ENCODE measurements at places on chromosomes 11 and 22.

DNA sequence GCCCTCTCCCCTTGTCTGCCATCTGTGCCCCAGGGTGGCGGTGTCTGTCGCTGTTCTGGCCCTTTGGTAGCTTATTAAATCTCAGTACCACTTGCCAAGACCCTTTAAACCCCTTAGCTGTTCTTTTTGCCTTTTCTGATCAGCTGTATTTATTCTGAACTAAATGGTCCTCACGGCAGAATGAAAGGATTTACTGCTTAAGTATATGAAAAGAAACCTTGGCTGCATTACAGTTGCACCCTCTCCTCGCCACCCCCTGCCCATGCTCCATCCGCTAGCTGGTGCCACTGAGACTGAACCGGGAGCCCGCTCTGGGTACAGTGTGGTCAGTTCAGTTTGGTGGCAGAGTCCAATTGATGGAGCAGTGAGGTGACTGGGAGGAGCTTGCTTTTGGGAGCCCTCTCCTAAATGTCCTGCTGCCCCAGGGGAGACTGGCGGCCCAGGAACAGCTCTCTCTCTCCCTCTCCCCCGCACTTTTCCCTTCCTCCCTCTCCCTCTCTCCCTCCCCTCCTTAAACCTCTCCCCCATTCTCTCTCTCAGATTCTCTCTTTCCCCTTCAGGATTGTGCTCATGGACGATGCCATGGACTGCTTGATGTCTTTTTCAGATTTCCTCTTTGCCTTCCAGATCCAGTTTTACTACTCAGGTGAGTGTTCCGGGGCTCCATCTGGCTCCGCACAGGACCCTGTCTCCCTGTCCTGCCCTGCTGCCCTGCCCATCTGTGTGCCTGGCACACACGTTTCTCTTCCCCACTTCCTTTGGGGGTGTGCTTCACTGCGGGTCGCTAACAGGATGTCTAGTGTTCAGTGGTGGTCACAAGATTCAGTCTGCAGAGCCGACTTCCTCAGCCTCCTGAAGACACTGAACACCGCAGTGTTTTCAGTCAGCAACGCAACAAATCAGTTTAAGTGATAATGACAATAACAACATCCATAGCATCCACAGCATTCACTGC lies 21.8 kb downstream of the ARFGAP2 start:
- no peak for DNase-seq

DNA sequence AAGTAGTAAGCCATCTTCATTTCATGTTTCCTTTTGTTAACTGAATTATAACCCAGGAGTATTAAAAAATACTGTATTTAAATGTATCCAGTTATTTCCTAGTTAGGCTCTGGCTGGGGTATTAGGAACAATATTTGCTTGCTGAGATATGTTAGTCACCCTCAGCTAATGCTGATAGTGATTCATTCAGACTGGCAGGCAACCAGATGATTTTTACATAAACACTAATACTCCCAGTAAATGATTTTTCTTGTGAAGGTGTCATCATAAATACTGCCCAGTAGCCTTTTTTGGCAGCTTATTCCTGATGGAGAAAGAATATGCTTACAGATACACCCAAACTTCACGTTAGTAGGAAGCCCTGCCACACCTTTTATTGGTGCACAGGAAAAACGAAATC lies 8.1 kb downstream of the YWHAH start:
- no peak for DNase-seq

DNA sequence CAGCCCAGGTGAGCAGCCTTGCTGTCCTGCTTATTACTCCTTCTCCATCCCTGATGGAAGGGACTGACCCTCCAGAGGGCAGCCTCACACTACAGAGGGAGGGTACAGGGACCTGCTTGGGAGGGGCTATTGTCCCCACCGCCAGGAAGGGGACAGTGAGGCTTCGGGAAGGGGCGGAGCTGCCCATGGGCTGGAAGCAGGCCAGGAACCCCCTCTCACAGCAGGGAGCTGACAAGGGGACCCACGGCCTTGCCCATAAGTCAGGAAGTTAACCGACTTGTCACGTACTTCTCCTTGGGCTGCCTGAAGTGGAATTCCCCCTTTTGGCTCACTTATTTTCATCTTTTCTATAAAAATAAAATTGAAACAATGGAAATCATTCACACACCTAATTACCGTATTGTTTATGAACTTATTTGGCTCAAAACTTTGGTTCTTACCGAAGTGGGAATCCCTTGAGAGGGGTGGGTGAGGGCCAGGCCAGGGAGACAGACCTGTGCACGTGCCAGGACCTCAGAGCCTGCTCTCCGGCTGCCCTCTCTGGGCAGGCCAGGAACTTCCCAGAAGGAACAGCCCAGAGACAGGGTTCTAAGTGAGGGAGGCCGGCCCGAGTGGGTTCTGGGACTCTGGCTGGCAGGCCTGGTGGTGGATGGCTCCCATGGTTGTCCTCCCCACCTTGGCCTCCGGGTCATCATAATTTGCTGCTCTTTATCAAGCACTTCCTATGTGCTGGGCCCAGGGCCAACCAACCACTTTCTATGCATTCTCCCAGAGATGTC lies 5.8 kb downstream of the MGAT3 start:
- DNase-seq: peak; percentile 90

DNA sequence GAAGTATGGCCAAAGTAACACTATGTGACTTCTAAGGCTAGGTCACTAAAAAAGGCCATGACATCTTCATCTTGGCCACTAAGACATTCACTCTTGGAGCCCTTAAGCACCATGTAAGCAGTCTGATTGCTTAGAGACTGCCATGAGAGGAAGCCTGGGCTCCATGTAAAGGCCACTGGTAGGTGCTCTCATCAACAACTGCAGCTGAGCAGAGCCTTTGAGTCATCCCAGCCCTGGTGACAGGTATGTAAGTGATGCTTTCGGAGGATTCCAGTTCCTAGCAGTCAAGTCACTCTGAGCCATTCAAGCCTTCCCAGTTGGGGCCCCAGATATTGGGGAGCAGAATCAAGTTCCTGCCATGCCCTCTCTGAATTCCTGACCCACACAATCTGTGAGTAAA lies 26.2 kb downstream of the GAB2 start:
- DNase-seq: no peak

DNA sequence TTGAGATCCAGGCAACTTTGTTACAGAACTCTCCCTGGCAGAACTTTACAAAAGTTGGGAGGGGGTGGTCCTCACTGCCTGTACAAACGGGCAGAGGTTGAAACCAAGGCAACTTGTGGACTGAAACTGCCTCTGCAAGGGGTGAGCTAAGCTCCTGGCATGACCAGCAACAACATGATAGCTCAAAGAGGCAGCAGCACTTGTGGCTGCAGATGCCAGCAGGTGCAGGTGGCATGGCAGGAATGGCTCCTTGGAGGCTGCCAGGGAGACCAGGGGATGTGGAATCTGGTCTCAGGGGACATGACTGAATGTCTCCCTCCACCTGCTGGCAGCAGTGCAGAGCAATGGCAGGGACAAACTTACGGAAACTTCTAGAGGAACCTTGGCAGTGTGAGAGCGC lies 38.8 kb upstream of the PHF21A start:
- DNase-seq: no peak

GRCh38 chr11:22685111-22685510 lies 18.7 kb downstream of the GAS2 start:
- no peak for DNase-seq

GRCh38 chr11:87190071-87190470 lies 152.3 kb downstream of the TMEM135 start:
- DNase-seq: no peak

GRCh38 chr11:47280099-47280498 lies 10.2 kb downstream of the MADD start:
- no peak for DNase-seq

- DNase-seq: no peak
These were observed 101.0 kb downstream of the GGTLC2 start for GRCh38 chr22:22745225-22746060.

DNA sequence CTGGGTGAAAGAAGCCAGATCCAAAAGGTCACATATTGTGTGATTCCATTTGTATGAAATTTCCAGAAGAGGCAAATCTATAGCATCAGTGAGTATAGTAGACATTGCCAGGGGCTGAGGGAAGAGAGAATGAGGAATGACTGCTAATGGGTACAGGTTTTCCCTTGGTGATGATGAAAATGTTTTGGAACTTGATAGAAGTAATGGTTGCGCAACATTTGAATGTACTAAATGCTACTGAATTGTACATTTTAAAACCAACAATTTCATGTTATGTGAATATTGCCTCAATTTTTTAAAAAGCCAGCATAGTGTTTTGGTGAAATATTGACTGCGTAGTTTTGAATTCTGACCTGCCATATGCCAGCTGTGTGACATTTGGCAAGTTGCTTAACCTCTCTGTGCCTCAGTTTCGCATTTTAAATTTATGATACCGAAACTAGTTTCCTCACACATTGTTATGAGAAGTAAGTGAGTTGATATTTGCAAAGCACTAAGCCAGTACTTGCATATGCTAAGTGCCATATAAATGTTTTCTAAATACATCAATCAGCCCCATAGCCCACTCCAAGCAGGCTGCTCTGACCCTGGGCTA lies 75.4 kb upstream of the TMEM45B start:
- DNase-seq: no peak

GRCh38 chr22:20083157-20083890 lies 3.3 kb downstream of the DGCR8 start:
- no peak for DNase-seq

- no peak for DNase-seq
These were observed 1.1 kb upstream of the RIN1 start for GRCh38 chr11:66337103-66337899.
